ENCODE measurements at places on chromosomes 5 and 9.

DNA sequence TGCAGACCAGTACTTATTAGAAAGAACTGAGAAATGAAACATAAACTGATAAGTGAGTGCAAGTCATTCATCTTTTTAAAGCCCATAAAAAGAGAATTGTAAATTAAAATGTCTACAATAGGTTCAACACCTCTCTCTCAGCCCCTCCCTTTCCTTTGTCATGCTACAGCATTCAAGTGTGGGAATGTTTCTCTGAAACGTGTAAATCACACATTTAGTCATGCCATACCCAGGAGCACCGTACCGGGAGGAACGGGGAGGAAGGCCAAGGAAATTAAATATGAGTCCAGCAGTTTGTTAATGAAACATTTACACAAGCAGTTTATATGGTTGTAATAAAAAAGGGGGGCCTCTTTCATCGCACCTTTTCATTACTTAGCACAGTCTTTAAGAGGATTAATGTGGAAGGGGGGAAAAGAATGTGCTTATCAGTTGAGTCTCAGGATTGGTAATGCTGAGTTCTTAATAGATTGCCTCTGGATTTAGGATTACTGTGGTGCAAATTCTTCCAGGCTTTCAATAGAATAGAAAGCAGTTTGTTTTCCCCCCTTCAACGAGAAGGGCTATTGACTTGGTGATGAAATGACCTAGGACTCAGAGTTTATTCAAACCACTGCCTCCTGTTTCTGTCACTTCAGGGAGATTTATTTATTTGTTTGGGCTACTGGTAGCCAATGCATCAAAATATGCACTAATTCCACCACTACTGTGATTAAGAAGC is 176.0 kb upstream of the ZNF608 start:
- DNase-seq = no peak

GRCh38 chr9:93463638-93464248 is 10.4 kb upstream of the FAM120AOS start:
- no peak for DNase-seq

DNA sequence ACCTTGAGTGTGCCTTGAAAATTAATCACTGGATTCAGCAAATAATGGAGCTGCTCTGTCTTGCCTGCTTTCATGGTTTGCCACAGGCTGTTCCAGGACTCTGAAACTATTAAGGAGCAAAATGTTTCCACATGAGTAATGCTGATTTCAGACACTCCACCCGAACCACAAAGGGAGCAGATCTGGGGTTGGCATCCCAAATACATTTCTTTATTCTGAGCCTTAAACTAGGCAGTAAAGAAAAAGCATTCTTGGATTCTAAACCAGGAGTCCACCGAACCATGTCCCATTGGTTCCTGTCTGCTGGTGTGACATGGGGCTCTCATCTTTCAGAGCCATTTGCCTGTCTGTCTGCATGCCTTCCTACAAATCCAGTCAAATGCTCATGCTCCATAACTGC is 10.1 kb upstream of the C1QTNF3 start:
- DNase-seq = no peak

DNA sequence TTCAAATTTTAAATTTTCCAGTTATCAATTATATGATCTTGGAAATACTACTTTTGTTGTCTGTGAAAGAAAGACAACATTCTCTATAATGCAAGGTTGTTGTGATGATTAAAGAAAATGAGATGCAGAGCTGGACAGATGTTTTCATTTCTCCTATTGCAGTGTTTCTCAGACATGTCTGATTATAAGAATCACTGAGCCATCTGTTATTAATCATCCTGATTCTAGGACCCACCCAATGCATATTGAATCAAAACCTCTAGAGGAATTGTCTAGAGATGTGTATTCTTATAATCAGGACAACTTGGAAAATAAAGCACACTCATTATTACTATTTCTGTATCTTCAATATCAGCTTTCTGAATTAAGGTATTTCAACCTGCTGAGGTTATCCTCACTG is 121.1 kb upstream of the ASTN2 start:
- no peak for DNase-seq

DNA sequence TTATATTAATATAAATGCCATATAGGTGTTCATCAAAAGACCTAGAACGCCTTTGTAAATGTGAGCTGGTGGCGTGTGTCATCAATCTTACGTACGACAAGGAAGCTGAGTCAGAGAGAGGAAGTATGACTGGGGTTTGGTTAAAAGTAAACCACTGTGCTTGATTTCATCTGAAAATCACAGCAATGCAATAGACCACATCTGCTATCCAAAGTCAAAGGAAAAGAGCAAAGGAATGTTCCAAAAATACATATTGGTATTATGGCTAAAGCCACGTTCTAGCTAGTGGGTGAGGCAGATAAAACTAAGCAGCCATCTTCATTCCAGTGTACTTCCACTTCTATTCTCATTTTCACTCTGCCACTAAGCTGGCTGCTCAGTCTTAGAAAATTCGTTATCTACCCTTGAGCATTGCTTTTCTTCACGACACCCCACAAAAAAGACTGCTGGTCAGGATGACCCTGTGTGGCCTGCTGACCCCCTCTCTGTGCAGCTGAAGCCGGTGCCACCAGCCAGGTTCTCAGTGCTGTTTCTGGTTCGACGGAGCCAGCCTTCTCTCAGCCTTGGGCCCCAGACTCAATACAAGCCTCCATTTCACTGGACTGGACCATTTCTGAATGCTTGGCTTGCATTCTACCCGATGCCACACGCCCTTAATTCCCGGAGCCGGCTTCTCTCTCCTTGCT is 23.8 kb downstream of the SHC3 start:
- DNase-seq = no peak

GRCh38 chr9:69500896-69501295 is 171.3 kb downstream of the APBA1 start:
- DNase-seq = no peak

DNA sequence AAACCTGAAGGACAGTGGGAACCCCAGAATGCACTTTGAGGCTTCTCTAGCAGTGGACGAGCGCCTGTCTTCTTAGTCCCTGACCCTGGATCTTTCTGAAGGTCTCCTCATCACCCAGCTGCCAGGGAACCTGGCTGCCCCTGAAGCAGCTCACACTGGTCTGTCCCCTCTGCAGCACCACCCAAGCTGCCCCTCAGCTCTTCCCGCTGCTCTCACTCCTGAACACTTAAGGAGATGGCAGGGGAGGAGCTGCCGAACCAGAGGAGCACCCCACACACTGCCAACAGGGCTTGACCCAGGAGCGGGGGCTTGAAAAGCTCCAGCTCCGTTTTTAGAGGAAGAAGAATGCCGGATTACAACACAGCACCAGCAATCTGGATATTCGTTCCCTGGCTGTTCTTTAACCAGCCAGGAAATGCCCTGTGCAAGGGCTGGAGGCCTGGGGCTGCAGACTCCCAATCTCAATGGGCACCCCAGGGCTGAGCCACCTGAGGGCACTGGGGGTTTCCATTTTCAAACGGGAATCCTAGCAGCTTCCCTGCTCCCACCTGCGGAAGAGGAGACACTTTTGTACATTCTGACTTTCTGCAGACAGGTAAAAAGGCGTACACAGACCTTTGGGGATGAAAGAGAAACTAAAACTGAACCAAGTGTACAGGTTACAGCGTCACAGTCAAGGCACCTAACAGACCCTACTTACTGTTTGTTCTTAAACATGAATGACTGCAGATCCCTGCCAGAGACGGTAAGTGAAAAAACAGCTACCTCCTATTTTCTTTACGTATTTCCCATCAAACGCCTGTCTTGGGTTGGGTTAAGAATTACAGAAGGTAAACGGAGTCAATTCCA is 36.3 kb downstream of the GOLM1 start:
- DNase-seq = no peak

GRCh38 chr5:68465934-68466551 is 250.5 kb downstream of the PIK3R1 start:
- no peak for DNase-seq

- no peak for DNase-seq
Measured at GRCh38 chr9:28443461-28443860, 870.2 kb upstream of the C9orf72 start.

GRCh38 chr9:114908805-114909448 is 21.5 kb downstream of the TNFSF8 start:
- DNase-seq = no peak

- peak; percentile 19 for DNase-seq
Measured at GRCh38 chr9:104118916-104119315, 24.8 kb downstream of the SMC2 start.

GRCh38 chr5:132387640-132388117 is 18.2 kb downstream of the SLC22A5 start:
- no peak for DNase-seq

- no peak for DNase-seq
Measured at GRCh38 chr5:107990881-107991810, 320.4 kb upstream of the EFNA5 start.

- no peak for DNase-seq
Measured at GRCh38 chr9:134724202-134724911, 82.8 kb downstream of the COL5A1 start.

DNA sequence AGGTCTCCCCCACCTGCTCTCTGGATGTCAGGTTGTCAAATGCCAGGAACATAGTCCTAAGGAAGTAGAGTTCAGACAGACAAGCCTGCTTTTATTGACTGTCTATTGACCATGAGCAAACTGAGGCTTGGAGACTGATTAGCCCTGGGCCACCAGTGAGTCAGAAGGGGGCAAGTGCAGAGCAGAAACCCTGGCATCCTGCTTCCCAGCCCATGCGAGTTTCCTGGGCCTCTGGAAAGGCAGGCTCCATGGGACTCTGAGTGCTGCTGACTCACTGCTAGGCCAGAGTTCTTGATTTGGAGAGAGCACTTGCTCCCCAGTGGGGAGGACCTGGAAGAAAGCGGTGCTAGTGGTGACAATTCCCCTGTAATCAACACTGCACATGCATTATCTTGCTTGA is 2.8 kb upstream of the HBEGF start:
- DNase-seq = no peak

- DNase-seq = no peak
Measured at GRCh38 chr9:114779352-114779845, 26.4 kb downstream of the TNFSF15 start.

DNA sequence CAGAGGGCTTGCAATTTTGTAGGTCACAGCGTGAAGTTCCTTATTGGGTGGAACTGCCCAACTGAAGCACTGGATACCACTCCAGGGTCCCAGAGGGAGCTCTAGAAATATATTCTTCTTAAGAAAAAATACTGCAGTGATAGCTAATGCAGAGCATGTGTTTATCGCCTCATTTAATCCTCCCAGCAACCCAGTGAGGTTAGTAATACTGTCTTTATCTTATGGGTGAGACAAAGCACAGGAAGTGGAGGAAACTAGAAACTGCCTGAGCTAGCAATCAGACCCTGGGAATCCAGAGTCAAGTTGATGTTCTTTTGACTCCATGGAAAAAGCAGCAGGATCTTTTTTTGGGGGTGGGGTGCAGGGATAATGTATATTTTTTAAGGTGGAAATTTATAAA is 153.3 kb downstream of the PJA2 start:
- DNase-seq = no peak

DNA sequence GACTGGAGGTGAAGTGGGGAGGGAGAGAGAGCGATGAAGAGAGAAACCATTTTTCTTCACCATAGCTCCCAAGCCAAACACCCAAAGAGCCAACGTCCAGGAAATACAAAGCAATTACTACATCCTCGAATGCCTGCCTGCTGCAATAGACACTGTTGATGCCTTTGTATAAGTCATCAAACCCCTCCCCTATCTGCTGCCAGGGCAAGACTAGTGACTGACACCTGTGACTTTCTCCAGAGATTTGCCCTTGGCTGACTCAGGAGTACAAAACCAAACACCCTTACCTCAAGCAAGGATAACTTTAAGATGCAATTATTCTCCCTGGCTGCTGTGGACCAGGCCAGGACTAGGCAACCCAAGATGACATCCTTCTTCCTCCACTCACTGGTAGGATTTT is 81.8 kb upstream of the RASA1 start:
- DNase-seq = no peak

- DNase-seq = no peak
Measured at GRCh38 chr5:134417707-134418106, 6.0 kb upstream of the CDKN2AIPNL start.

GRCh38 chr9:115170358-115171073 is 52.6 kb upstream of the TNC start:
- DNase-seq = no peak

DNA sequence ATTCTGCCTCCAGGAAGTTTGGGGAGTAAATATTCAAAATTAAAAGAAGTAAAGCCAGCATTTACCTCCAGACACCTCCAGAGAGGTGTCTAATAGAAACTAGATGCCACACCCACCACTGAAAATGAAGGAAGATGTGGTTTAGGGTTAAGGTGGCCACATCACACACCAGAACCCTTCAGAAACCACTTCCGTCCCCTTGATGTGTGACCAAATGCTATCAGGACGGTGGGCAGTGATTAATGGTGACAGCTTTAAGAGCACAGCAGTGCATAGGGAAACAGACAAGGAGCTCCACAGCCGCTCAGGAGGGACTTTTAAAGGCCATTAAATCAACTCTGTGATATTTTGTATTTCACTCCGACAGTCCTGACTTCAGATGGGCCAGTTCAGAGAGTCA is 295.2 kb downstream of the BRINP1 start:
- peak; percentile 4 for DNase-seq

GRCh38 chr9:12739014-12739652 is 35.7 kb upstream of the LURAP1L start:
- no peak for DNase-seq

- no peak for DNase-seq
Measured at GRCh38 chr5:96809921-96810320, 2.2 kb upstream of the ERAP1 start.

GRCh38 chr9:121561385-121562222 is 62.0 kb upstream of the GGTA1 start:
- no peak for DNase-seq

- no peak for DNase-seq
Measured at GRCh38 chr5:128014578-128014977, 69.0 kb upstream of the SLC12A2 start.
